Mucosa of gallbladder (tissue), 1 donor: ENCODE measurements at places on chromosomes 4 and X.

- DNase-seq: no peak
Observed at GRCh38 chrX:132271311-132271778, 52.1 kb upstream of the RAP2C start.

GRCh38 chr4:77014256-77014655, 61.5 kb downstream of the CCNI start:
- DNase-seq: no peak

DNA sequence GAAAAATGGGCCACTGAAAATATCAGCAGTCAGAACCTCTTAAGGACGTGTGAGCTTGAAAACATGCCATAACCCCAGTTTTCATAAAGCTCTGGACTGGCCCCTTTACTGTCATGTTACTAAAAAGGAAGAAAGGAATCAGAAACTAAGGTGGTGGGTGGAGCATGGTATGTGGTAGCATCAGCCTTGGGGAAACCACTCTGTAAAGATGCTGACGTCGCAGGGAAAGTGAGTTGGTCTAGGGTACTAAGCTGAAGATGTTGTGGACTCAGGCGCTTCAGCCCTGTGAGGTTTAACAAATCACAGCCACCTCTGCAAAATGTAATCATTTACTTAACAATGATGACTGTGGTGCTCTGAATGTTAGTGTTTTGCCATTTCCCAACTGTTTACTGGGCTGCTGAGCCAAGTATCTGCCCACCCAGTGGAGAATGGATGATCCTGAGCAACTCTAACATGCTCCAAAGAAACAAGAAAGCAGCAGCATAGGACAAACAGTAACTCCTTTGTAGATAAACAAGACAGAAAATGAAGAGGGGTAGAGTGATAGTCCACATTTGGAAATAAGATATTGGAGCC, 33.4 kb downstream of the C4orf54 start:
- DNase-seq: peak; percentile 24

- DNase-seq: peak; percentile 27
Observed at GRCh38 chrX:70262952-70263567, 3.1 kb upstream of the P2RY4 start.

DNA sequence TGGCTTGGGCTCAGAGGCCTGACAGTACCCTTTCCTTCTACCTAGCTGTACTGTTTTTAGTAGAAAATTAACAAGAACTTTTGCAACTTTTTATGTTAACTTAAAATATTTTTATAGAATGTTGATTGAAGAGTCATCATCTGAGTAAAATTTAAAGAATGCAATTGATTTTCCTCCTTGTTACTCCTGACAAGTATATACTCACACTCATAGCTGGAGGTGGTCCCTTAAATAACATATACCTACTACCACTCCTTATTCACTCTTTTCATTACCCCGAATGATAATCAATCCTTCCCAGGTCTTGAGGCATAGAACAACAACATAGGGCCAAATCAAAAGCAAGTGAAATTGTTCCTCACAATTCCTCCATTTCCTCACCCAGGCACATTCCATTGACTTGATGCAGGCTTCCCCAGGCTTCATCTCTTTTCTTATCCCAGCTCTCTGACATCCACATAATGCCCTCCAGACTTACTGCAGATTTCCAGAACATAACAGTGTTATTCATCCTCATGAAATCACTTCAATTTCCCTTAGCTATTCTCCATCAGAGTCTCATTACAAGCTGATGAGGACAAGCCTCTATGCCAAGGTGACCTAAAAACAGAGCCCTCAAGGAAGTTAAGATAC, 73.2 kb upstream of the ANXA10 start:
- DNase-seq: no peak

DNA sequence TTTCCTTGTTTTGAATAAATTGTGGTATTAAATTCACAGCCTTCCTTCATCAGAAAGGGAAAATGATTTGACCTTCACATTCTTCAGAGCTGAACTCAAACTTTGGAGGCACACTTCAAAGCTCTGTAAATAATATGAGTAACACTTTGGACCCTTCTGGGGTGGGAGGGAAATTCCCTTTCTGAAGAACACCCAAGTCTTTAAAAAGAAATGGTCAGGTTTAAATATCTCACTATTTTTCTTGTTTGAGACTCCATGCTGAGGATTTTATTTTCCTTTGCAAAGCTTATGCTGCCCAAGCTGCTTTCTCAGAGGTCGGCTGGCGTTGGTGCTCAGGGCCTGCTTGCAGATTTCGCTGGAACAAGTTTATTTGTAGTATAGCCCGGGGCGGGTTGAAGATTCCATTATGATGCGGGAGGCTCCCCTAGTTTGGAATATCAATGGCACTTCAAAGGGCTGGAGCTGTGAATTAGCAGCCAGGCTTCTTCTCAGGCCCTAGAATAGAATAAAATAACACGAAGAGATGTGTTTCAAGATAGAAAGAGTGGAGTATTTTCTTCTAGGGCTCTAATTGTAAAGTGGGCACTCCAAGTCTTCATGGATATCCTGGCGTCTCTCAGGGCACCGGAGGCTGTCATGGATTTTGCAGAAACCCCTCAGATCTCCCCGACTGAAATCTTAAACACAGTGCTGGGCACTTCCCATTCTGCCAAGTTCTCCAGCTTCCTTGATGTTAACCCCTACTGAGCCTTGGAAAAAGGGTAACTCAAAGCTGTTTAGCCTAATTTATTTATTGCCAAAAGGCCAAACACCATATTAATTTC, 315.6 kb downstream of the GPAT3 start:
- no peak for DNase-seq

DNA sequence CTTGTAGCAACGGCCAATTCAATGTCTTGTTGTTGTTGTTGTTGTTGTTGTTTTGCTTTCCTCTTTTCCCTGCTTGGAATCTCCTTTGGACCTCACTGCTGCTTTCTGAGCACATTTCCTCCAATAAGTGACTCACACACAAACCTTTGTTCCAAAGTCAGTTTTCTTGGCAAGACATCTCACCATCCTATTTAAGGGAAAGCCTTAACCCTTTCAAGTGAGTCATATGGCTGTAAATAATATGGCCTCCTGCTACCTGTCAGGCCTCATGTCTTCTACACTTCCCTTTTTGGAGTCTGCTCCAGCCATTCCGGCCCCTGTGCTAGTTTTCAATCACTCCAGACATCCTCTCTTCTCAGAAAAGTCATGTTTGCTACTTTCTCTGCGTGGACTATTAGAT, 79.5 kb upstream of the MAGEB10 start:
- no peak for DNase-seq

- no peak for DNase-seq
Observed at GRCh38 chr4:113057891-113058290, 8.4 kb downstream of the ANK2 start.

GRCh38 chr4:47720787-47721186, 117.1 kb downstream of the CORIN start:
- no peak for DNase-seq

DNA sequence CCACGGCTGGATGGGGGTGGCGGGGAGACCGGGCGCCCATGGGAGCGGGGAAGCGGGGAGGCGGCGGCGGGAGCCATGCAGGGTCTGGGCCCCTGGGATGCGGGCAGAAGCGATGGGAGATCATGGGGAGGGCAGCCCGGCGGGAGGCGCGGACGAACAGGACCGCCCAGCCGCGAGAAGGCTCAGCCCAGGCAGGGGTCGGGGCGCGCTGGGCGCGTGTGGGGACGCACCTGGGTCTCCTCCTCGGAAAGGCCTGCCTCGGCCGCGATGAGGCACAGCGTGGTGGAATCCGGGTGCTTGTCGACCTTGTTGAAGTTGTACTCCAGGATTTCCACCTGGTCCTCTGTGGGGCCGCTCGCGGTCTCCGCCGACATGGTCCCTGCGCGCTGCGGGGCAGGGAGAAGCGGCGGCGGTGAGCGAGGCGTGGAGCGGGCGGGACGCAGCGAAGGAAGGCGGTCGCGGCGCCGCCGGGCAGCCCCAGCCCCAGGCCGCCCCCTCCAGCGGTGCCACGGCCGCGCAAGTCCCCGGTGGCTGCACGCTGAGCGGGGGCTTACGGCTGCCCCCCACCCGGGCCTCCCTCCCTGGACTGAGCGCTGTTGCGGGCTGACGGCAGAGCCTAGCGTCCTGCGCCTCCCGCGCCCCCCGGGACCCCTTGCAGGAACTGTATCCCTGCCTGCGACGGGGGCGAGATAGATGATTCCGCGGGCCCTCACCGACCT, 25.3 kb downstream of the HOPX start:
- DNase-seq: no peak

- DNase-seq: no peak
Observed at GRCh38 chr4:147836807-147837206, 104.9 kb downstream of the ARHGAP10 start.

DNA sequence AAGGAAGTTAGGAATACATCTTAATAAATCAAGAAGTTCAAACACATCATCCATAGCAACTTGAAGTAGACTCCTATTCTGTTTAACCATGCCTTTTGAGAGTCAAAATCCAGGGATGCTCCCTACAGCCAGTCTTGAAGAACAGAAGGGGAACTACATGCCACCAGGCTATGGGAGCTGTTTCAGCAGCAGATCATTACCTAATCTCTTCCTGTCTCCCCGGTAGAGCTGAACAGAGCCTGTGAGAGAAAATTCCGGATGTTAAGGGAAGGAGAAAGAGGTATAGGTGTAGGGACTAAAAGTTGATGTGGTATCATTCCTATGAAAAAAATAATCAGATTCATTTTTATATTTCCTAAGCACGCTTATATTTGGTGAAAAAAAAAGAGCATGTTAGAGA, 352.2 kb downstream of the SPRY1 start:
- DNase-seq: no peak

GRCh38 chr4:146834263-146835034, 111.2 kb downstream of the TTC29 start:
- no peak for DNase-seq

- DNase-seq: no peak
Observed at GRCh38 chr4:120591038-120591437, 331.5 kb downstream of the PRDM5 start.

DNA sequence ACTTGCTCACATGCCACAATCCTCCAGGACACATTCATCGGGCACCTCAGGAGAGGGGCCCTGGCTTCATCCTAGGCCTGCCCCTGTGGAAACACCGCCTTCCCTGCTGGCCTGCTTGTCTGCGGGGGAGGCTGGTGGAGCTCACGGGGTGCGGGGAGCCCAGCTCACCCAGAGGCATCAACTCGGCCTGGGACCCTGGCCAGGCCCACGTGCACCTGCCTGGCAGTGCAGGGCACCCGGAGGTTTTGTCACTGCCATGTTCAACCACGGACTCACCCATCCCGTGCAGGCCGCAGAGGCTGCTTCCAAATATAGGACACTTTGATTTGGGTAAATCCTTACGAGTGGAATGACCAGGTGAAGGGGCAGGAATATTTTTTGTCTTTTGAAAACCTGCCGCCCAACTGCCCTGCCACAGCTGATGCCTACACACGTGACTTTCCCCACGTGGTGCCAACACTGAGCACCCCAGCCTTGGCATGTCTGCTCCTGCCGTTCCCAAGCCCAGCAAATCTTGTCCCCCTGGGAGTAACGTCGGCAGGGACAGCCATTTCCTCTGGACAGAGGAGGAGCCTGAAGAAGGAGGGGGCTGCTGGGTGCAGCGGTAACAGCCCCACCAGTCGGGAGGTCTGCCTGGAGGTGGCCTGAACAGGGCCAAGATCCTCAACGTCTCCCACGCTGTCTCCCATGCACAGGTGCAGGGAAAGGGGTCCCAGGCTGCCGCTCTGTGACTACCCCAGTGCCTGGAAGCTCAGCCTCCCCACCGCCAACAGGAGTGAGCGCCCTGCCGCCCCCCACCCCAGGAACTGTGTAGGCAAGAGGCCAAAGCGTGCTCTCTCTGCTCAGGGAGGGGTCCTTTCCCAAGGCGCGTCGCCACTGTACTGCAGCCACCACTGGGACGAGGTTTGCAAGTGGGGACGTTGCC, 8.5 kb downstream of the MXD4 start:
- no peak for DNase-seq

GRCh38 chr4:186726426-186727168, 2.9 kb upstream of the FAT1 start:
- peak; percentile 77 for DNase-seq

GRCh38 chr4:8905226-8905772, 33.7 kb upstream of the HMX1 start:
- no peak for DNase-seq

GRCh38 chrX:16664626-16665025, 14.7 kb downstream of the S100G start:
- DNase-seq: no peak

- DNase-seq: no peak
Observed at GRCh38 chr4:81408341-81408740, 63.4 kb downstream of the RASGEF1B start.

- DNase-seq: no peak
Observed at GRCh38 chrX:3142259-3143042, 101.2 kb downstream of the ARSF start.

- DNase-seq: no peak
Observed at GRCh38 chrX:155995321-155995875, 2.1 kb upstream of the IL9R start.

DNA sequence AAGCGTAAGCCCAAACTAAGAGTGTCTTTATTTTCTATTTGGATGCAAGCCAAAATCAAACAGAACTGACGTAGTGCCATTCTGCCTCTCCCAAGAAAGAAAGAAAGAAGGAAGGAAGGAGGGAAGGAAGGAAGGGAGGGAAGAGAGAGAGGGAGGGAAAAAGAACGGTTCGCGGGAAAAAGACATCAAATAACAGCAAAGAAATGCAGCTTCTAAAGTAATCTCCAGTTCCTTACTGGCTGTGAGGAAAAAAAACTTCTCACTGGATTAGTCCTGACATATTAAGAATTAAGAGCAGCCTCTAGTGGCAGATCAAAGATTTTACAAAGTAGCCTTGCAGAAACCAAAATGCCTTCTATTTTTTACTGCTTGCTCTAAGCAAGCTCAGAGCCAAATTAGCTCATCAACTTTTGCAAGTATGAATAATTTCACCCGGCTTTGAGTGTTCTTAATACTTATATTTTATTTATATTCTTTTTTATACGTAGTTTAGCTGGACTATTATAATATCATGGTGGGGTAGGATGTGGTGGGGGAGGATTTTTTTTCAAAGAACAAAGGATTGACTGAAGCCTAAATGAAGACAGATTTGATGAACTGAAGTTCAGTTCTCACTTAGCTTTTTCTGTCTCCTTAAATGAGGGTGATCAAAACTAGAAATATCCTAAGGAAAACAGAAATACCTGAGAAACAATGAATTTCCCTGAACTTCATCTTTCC, 36.6 kb downstream of the PITX2 start:
- DNase-seq: no peak

DNA sequence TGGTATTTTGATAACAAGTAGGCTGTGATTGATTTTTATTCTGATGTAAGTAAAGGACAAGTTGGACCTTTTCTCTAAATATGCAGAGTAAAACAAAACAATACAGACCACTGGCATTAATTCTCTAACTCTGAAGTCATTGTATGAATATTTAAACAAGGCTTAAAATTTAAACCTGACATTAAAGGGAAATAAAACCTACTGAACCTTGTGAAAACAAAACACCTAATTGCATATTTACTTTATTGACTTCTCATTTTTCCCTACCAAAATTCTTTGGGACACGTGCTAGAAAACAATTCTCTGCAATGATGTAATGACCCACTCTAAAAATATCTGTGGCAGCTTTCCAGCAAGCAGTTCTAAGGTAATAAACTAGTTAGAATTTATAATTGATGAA, 369.7 kb upstream of the TRAM1L1 start:
- no peak for DNase-seq

DNA sequence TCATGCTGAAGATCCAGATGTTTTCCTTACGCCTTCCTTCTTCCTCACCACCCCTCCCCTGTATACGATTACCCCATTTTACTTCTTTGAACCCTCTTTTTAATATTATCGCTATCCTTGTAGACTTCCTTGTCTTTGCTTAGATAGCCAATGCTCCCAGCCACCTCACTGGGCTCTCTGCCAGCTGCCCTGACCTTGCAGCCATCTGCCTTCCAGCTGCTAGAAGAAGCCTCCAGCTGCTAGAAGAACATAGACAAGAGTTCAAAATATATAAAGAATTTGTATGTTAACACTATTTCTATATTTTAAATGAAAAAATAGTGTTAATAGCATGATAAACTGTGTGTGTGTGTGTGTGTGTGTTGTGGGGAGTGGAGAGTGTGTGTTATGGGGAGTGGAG, 374.7 kb downstream of the ANKRD50 start:
- no peak for DNase-seq
